Smooth muscle cell of trachea (primary cell): ENCODE measurements at places on chromosomes 6 and 20. TPM values are rescaled to one million over a fixed set of nuclear protein-coding genes. Genes with fewer than 3 reads are reported as not detected.

The RING1 gene
- total RNA-seq, result 31.4 and 52.9 TPM in 2 replicates

The TFAP2D gene
- not detected in 2 replicates for total RNA-seq

The BRD2 gene
- 102 and 104 TPM in 2 replicates for total RNA-seq

The VSTM2L gene
- total RNA-seq, result 2.8 and 5.3 TPM in 2 replicates
